ENCODE measurements at places on chromosomes 12 and 14.
A peak's percentile ranks its signal among the peaks of the same experiment; 100 is the strongest.

- DNase-seq, result peak; percentile 12
Measured at GRCh38 chr12:27332714-27333402, at the start of gene BMAL2. Gene BMAL2, plus strand, starts transcription at chr12:27332836. Its CDS starts 237 bp downstream, at chr12:27333073.

DNA sequence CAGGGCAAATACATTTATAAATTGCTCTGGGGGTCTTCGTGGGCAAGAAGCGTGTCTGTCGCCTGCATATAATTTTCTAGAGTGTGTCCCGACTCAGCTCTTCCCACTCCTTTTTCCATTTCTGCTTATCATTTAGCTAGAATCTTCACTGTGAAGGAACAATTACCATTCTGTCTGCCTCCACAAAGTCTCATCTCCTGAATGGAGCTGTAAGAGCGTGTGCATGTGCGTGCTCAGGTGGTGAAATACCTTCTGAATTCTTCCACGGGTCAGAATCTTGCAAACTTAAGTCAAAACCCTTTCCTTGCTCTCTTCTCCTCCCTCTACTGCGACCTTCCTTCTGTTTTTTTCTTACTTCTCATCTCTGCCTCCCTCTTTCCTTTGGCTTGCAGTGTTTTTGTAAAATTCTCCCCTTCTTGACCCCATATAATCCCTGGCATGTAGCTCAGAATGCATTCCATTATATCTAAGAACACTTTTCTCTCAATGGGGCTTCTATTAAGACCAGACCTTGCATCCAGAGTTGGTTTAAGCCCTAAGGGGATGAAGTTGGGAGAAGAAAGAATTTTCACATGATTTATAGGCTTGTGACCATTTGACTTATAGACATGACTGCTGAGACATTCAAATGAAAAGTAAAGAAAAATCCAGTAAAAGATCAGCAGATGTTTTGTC lies 25.0 kb upstream of the GSG1 start:
- DNase-seq, result no peak

GRCh38 chr12:13602172-13602571 lies 379.2 kb downstream of the GRIN2B start:
- no peak for DNase-seq

GRCh38 chr12:54958048-54958658 lies 26.4 kb downstream of the TESPA1 start:
- peak; percentile 55 for DNase-seq

DNA sequence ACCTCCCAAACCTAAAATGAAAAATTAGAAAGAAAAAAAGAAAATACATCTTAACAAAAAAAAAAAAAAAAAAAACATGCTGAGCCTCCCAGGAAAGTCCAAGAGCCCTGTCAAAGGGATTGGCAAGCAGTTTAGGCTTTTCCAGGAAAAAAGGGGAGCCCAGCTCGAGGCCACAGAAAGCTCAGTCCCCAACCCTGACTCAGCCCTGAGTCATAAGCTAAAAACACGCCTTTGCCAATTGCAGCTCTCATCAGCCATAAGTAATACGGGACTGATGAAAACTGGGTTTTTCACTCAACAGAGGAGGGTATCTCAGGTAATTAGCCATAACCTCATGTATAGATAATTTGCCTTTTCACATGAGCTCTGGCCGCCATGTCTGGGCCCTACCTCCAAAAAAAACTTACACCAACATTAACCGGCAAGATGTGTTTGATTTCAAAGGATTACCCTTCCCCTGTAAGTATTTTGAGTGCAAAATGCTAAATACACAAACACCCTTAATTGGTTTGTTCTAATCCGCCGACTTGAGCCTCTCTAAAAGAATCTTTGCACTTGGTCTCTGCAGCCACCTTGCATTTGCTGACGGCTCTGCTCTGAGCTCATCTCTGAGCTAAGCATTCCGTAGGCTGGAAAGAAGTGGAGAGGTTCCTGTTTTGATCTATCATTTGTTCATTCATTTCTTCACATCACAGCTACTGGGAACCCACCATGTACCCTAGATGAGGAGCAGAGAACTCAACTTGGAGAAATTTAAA lies 319.2 kb downstream of the BCL11B start:
- no peak for DNase-seq

DNA sequence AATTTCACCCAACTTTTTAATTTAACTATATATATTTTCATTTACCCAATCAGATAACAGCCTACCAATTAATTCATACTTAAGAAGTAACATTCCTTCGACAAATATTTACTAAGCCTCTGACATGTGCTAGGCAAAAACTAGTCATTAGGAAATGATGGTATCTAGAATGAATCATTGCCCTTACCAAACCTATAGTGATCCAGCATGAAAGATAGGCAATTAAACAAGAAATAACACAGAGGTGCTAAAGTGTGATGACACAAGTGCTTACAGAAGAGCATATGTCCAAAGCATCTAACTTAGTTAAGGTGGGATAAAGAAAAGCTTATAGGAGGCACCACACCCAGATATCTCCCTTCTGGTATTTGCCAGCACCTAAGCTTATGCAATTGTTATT lies 166.5 kb upstream of the RASSF8 start:
- no peak for DNase-seq

GRCh38 chr14:29672831-29673230 lies 254.8 kb downstream of the PRKD1 start:
- DNase-seq, result no peak

DNA sequence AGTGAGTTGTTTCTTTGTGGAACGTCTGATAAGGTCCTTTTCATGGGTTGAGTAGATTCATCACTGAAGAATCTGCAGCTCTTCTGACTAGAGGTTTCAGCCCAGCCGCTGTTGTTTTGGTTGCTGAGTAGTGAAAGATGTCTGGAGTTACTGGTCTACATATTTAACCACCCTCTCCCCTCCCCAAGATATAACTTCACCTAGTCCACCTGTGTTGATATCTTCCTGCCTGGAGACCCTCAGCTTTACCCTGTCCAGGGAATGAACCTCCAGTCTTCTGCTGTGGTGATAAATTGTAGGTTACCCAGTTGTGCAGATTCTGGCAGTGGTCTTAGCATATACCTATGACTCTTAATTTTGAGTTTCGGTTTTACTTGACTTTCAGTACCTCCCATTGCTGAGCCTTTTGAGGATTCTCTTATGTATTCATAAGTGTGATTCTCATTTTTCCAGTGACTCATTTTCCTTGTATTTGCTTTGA lies 62.9 kb downstream of the CCDC91 start:
- no peak for DNase-seq

- no peak for DNase-seq
Measured at GRCh38 chr12:49068879-49069506, 786 bp downstream of the RHEBL1 start.

GRCh38 chr12:94982456-94982855 lies 21.0 kb downstream of the NDUFA12 start:
- no peak for DNase-seq

DNA sequence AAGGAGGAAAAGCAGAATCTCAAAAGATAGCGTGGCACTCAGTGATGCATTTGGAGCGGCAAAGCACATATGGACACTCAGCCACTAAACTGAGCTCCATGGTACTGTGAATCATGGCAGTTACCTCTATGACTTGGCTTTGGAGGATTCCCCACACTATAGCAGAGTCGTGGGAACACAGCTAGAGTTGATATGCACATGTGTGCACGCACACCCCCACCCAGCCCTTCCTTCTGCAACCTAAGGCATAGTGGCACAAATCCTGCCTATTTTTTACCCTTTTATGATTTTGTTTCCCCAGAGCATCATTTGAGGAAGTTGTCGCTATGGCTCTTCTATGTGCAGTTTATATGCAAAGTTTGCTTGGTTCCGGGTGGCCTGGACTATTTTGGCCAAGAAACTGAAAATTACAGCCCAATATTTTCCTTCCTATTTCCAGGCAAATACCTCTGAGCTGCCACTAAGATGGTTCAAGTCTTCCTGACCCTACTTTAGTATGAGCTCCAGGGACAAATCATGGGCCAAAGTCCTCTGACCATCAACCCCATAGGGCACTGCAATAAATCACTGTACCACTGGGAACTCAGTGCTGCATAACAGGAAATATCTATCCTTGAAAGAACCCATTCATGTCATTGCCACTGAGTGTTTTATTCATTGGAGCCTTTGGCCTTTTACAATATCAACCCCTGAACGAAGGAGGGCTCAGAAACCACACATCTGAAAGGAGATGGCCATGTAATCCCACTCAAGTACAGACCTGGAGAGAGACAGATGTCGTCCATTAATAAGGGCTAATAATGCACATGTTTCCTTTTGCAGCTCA lies 177.5 kb downstream of the EGLN3 start:
- no peak for DNase-seq

DNA sequence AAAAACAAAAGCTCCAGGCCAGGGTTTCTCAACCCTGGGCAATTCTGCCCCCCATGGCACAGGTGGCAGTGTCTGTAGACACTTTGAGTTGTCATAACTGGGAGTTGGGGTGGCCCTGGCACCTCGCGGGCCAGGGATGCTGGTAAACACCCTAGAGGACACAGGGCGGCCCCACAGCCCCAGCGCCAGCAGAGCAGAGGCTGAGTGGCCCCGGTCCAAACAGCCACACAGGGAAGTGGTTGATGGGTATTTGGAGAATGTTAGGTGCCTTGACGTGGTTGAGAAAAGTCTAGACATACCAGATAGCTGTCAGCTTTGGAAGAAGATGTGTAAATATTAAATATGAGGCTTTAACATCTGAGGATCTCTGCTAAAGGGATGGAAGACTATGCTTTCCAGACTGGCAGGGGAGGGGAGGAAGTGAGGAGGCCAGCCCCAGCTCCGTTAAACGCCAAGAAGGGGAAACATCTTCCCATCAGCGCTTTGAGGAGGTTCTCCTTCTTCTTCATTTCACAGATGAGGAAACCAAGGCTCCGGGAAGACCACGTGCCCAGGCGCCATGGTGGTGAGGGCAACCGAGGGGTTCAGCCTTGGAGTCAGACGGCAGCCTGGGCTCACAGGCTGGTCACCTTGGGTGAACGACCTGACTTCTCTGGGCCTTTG lies 103.7 kb downstream of the SCARB1 start:
- DNase-seq, result no peak

GRCh38 chr12:14280921-14281320 lies 84.6 kb upstream of the ATF7IP start:
- no peak for DNase-seq

DNA sequence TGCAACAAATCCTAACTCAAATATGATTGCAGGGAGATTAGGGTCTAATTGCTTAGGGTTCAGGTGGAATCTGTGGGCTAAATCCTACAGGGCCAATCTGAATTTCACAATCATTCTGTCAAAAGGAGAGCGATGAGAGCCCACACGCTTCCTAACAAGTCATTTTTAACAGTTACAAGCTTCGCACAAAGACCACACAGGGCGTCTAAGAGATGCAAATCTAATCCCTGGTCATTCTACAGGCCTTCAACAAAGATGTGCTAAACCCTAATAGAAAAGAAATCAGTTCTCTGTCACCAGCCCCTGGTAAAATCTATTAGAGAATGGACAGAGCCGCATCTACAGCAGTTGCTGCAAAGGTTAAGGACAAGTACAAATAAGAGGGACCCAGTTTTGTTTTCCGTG lies 15.3 kb downstream of the NKX2-1 start:
- DNase-seq, result no peak

DNA sequence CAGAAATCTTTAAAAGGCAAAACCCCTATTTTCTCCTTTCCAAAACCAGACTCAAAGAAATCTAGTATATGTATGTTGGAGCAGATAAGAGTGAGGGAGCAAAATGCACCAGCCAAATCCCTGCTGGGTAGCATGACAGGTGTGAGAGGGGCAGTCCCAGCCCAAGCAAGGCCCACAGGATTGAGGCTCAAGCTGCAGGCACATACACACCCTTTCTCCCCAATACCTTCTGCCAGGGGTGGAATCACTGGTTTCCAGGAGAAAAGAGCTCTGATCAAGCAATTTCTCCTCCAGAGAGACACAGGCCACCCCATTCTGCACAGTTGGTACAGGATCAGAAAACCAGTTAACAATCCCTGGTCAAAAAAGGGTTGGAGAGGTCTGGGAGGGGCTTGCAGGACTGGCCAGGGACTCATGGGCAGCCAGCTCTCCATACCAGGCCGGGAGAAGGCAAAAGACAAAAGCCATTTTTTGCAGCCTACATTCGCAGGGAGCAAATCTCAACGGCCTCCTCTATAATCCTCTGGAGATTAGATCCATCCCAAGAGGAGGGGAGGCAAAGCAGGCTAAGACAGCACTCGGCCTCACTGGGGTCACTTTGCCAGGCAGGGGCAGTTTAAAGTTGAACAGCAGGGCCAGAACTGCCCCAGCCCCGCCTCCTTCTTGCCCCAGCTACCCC lies 2.1 kb downstream of the KMT2D start:
- no peak for DNase-seq

- DNase-seq, result no peak
Measured at GRCh38 chr12:116934908-116935705, 24.4 kb downstream of the FBXW8 start.

GRCh38 chr12:52759218-52759617 lies 17.9 kb downstream of the KRT76 start:
- no peak for DNase-seq

- no peak for DNase-seq
Measured at GRCh38 chr14:39956372-39956771, 524.1 kb upstream of the FBXO33 start.

GRCh38 chr12:4910502-4911315 lies 1.0 kb downstream of the KCNA1 start:
- no peak for DNase-seq

DNA sequence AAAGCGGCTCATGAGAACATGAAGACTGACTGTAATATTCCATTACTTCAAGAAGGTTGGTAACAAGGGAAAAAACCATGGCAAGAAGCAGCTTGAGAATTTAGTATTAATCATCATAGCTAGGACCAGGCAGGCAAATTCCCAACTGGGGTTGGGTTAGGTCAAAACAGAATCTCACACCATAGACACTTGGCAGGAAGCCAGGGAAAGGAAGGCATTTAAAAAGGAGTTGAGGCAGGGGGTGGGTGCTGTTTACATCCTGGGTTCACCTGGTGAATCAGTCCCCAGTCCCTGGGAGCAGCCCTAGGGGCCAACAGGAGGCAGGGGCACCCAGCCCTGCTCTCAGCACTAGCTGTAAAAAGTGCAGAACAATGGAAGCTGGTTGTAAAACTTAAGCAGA lies 108.6 kb downstream of the EGLN3 start:
- no peak for DNase-seq

DNA sequence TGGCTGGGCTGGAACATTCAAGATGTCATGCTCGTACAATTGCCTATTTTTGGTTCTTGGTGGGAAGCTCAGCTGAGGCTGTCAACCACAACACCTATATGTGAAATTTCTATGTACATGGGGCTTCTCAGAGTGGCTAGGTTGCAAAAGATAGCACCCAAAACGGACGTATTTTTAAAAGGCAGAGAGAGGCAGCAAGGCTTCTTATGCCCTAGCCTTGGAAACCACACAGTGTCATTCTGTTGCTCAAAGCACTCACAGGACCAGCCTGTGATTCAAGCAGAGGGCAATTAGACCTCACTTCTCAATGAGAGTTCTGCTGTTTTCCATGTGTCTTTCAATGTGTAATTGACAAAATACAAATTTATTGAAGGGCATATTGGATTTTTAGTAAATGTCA lies 134.0 kb downstream of the GXYLT1 start:
- no peak for DNase-seq

DNA sequence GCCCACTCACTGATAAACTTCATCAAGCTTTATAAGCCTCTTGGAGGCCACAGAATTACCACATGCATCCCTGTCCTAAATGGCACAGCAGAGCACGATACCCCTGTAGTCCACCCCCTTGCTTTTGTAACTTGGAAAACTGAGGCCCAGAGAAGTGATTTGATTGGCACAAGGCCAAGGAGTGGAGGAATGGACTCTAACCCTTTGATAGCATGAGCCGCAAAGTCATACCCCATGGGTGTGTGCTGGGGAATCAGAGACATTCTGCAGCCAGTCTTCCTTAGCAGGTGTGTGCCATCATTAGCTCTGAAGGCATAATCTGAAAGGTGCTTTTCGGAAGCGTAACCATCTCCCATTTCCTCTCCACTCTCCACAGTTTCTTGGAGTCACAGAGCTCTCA lies 28.5 kb upstream of the PWP1 start:
- no peak for DNase-seq

- DNase-seq, result no peak
Measured at GRCh38 chr12:62006076-62006732, 254.0 kb upstream of the USP15 start.
